ENCODE measurements at places on chromosomes 5 and 9. TPM values are rescaled to one million over a fixed set of nuclear protein-coding genes. Genes with fewer than 3 reads are reported as not detected.

- peak; percentile 7 for DNase-seq
Observed at GRCh38 chr5:159175547-159175946, 33.8 kb downstream of the RNF145 start.

DNA sequence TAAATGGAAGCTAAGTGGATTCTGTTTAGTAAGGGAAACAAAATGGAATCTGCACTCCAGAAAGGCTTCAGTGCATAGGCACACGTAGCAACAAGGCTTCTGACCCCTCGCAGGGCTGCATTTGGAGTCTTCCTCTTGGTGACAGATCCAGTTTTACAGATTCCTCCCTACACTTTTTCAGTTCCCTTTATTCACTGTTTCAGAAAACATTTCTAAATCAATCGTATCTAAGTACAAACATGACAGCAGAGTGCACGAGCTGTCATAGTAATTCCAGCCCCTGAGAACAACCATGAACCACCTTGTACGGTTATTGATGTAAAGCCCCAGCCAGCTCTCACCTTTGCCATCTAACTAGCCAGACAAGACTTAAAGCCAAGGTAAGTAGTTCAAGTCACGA, 491.6 kb downstream of the SEMA5A start:
- no peak for DNase-seq

DNA sequence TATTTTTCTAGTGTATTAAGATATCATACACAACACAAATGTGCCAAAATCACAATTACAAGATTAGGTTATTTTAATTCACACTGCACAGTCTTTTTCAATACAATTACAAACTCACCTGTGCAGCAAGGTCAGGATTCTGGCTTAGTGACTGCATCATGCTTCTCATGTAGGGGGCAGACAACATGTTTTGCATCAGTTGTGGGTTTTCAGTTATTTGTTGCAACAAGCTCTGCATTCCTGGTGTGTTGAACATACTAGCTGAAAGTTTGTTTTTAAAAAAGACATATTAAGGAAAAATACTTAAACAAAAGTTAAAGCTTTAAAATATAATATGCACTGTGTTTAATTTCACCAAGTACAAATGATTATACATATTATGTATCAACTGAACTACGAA, 38.7 kb downstream of the UBQLN1 start:
- no peak for DNase-seq

- no peak for DNase-seq
Observed at GRCh38 chr5:166497496-166498104, 1793.8 kb upstream of the WWC1 start.

DNA sequence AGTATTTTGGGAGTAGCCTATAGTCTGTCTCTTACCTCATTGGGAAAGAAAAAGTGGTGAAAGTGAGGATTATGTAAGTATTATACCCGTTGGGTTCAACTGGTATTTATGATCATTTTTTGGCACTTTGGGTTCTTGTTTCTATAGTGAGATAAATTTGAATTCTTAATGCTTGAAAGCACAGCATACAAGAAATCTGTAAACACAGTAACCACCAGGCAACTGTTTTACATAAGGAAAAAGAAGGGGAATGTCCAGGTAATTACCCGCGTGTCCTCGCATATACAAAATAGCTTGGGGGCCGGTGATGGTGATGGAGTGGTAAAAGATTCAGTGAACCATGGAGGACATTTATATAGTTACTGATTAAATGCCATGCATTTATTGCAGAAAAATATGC, 60.5 kb downstream of the BASP1 start:
- no peak for DNase-seq

DNA sequence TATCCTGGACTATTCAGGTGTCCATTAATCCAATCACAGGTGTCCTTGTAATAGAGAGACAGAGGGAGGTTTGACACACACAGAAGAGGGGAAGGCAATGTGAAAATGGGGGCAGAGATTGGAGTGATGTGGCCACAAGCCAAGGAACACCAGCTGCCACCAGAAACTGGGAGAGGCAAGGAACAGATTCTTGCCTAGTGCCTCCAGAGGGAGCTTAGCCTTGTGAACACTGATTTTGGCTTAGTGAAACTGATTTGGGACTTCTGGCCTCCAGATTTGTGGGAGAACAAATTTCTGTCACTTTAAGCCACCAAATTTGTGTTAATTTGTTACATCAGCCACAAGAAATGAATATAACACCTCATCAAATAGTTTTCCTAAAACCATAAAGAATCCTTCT, 416.2 kb downstream of the ENC1 start:
- DNase-seq = no peak

- DNase-seq = peak; percentile 21
Observed at GRCh38 chr5:143129203-143129602, 274.3 kb downstream of the NR3C1 start.

- no peak for DNase-seq
Observed at GRCh38 chr9:107173422-107174180, 109.5 kb upstream of the RAD23B start.

GRCh38 chr9:123090198-123090896, 56.9 kb downstream of the GPR21 start:
- no peak for DNase-seq

GRCh38 chr9:76927540-76928240, 21.8 kb upstream of the PRUNE2 start:
- no peak for DNase-seq

- no peak for DNase-seq
Observed at GRCh38 chr5:17218353-17219005, 1.0 kb downstream of the BASP1 start.

GRCh38 chr5:39829441-39829840, 404.7 kb upstream of the DAB2 start:
- no peak for DNase-seq

GRCh38 chr9:128611600-128612394, 44.9 kb downstream of the DYNC2I2 start:
- DNase-seq = no peak

DNA sequence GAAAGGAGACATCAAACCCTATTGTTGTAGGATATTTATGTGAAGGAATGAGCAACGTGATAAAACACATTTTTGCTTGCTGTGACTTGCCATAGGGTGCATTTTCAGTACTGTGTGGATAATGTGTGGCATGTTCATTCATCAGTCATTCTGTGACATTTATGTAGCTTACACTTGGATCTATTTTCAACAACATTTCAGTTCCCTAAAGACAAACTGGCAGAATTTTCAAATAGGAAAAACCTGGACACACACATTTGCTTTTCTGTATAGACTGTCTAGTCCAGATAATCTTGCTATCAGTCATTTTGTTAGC, 127.7 kb downstream of the TMC1 start:
- DNase-seq = no peak

DNA sequence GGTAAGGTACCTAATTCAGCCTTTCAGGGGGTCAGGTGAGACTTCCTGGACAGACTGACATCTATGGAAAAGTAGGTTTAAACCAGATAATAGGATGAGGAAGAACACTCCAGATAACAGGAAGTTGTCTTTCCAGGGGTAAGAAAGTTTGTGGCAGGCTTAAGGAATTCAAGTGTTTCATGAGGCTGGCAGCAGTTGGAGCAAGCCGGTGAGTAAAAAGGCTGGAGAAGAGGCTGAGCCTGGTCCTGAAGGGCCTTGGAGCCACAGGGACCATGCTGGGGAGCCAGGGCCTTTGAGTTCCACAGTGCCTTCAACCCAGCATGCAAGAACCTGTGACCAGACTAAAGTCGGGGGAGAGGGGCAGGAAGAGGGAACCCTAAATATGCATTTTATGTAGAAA, 353.4 kb downstream of the SPOCK1 start:
- no peak for DNase-seq

DNA sequence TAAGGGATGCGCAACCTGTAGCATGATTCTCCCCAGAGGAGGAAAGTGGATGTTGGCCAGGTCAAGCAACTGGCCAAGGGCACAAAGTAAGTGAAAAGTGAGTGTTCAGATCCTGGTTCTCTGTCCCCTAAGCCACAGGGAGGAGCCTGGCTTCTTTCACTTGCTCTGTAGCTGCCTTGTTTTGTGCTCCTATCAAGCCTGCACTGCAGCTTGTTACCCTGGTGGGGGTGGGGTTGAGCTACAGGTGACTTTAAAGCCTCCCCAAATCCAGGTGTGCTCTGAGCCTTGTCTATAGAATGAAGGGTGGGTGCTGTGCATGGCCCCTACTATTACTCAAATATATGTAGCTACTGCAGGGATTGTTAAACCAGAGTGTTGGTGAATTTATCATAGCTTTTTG, 32.9 kb downstream of the RALGPS1 start:
- DNase-seq = no peak

DNA sequence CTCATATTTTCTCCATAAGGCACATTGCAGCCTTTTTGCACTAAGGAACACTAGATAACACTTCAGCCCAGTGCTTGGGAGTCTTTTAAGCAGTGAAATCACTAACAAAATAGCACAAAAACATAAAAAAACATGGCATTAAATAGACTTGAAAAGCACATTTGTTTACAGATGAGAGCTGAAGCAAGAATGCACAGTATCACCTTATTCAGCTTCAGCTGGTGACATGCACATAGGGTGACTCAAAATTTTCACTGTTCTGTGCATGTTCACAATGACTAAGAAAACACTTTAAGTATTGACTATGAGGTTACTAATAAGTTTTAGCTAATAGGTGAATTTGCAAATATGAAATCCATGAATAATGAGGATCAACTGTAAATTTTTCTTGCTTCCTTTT, 293.9 kb upstream of the TARS1 start:
- no peak for DNase-seq

DNA sequence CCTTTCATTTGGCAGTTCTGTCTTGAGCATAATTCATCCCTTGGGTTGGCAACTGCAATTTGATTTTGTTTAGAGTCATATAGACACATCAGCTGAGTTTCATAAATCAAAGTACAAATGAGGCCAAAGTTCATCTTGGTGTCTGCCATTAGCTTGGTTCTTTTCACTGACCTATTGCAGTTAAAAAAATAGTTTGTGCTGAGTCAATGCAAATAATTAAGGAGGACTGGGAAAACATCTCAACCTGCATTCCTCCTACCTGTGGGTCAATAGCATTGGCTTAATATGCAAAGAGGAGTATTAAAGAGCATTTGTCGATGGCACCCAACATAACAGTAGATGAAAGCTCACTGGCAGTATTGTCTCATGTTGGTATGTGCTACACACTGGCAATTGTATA, 1.6 kb downstream of the PKD2L2 start:
- no peak for DNase-seq

DNA sequence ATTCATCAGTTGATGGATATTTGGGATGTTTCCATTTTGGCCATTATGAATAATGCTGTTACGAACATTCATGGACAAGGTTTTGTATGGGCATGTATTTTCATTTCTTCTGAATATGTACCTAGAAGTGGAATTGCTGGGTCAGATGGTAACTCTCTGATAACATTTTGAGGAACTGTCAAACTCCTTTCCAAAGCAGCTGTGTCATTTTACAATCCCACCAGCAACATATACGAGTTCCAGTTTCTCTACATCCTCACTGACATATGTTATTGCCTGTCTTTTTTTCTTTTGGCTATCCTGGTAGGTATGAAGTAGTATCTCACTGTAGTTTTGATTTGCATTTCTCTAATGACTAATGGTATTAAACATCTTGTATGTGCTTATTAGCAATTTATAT, 86.7 kb downstream of the PRKACG start:
- DNase-seq = no peak

DNA sequence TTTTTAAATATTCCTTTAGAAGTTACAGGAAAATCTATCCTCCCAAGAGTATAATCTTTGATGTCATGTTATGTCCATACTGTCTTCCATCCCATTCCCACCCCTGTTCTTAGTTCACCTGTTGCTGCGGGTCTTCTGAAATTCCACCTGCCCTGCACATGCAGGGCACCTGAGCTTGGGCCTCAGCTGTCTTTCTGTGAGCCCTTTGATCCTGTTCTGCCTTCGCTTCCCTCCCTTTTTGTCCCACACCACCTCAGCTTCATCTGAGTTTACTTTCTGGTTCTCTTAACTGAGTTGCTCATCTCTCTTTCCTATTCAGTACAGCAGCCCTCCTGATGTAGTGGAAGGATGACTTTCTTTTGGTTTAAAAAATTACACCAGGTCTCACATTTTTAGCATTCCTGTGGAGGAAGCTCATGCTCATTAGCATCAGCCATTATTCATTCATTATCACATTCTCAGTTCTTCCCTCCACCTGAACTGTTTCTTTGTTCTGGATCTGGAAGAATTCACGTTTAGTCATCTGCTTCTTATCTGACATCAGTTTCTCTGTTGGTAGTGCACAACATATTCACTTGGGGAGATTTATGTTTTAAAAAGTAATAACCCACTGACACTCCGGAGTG, 211.0 kb downstream of the ADCY2 start:
- DNase-seq = no peak

DNA sequence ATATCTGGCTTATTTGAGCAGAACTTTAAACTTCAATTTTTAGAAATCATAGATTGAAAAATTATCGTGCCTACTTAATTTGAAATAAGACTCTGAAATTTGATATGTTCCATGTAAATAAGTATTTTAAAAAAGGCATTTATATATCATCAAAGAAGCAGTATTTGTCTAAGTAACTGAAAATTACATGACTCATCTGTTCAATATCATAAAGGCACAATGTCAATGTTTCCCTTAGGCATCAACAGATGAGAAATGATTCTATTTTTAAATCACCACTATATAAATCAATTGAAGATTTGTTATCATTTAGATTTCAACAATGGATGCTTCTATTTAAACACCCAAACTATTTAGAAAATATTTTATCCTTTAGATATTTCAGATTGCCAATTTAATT, 142.9 kb upstream of the POU5F2 start:
- DNase-seq = no peak

The LARP1 gene
- total RNA-seq = 99.9 TPM

The PCDHB13 gene
- total RNA-seq = 3.2 TPM

The IQGAP2 gene
- 11.4 TPM for total RNA-seq

The WNK2 gene
- total RNA-seq = not detected

The NMUR2 gene
- total RNA-seq = not detected

The MRPL41 gene
- 15.6 TPM for total RNA-seq

The STKLD1 gene
- total RNA-seq = 1.7 TPM

The TICAM2 gene
- total RNA-seq = 0.10 TPM

The CMYA5 gene
- total RNA-seq = 0.20 TPM

The ADAMTS13 gene
- total RNA-seq = 0.43 TPM

The CATSPER3 gene
- not detected for total RNA-seq

The NUDCD2 gene
- total RNA-seq = 19.1 TPM

The MSX2 gene
- 7.0 TPM for total RNA-seq

The RASGEF1C gene
- not detected for total RNA-seq

The EMB gene
- 0.02 TPM for total RNA-seq

Measured in SJCRH30 (cell line).